Fibroblast of the aortic adventitia (primary cell): ENCODE measurements at places on chromosomes 2 and 18.

GRCh38 chr2:127669056-127669455 lies 6.3 kb downstream of the LIMS2 start:
- no peak for DNase-seq

- DNase-seq, result no peak
Observed at GRCh38 chr18:77571743-77572142, 322.1 kb downstream of the GALR1 start.

DNA sequence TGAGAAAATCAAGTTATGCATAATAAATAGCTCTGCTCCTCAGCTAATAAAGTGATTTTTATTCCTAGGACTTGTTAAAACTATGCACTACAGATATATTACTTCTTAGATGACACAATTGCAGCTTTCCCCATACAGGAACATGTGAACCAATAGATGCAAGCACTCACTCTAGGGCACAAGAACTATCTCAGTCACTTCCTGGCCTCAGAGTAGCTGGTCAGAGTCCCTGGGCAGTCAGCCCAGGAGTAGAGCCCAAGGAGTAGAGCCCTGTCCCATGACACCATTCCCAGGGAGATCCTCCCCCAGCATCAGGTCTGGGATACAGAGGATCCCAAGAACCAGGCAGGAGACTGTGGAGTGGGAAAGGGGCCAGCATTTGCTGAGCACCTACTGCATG lies 2.7 kb downstream of the TNS1 start:
- DNase-seq, result peak; percentile 86

GRCh38 chr2:148616662-148617061 lies 27.9 kb upstream of the EPC2 start:
- no peak for DNase-seq

GRCh38 chr2:179479947-179480346 lies 215.3 kb upstream of the SESTD1 start:
- no peak for DNase-seq

- DNase-seq, result peak; percentile 97
Observed at GRCh38 chr2:28276076-28276618, 116.5 kb upstream of the FOSL2 start.

DNA sequence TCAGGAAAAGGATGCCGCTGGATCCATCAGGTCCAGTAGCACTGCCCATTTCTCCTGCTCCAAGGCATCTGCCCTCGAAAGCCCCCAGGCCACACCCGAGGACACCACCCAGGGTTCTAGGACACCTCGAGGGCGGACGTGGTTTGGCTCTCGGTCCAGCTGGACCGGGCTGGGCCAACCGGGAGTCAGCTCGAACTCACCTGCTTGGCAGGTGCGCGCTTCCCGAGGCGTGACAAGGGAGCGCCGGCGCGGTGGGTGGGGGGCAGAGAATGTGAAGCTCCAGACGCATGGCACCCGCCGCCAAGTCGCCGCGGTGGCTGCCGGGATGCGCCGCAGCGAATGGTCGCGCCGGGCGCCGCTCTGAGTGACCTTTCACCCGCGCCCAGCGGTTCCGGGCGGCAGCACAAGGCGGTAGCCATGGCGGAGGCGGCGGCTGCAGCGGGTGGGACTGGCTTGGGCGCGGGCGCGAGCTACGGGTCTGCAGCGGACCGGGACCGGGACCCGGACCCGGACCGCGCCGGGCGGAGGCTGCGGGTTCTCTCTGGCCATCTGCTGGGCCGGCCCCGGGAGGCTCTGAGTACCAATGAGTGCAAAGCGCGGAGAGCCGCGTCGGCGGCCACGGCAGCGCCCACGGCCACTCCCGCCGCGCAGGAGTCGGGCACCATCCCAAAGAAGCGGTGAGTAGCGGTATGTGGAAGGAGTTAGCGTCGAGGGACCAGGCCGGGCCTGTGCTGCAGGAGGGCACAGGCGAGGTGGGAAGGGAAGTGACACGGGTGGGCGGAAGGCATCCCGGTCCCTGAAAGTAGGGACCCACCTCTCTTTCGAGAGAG lies at the start of gene AGPS:
AGPS (plus strand) TSS at position 401 of the 830 bp plus-strand sequence; CDS start at position 418, 17 bp downstream.
- peak; percentile 65 for DNase-seq
